CD8-positive, alpha-beta memory T cell (primary cell): ENCODE measurements at places on chromosomes 3 and 15. TPM values are rescaled to one million over a fixed set of nuclear protein-coding genes. Genes with fewer than 3 reads are reported as not detected.

CHRD gene
- 0.04 TPM for total RNA-seq

DNA sequence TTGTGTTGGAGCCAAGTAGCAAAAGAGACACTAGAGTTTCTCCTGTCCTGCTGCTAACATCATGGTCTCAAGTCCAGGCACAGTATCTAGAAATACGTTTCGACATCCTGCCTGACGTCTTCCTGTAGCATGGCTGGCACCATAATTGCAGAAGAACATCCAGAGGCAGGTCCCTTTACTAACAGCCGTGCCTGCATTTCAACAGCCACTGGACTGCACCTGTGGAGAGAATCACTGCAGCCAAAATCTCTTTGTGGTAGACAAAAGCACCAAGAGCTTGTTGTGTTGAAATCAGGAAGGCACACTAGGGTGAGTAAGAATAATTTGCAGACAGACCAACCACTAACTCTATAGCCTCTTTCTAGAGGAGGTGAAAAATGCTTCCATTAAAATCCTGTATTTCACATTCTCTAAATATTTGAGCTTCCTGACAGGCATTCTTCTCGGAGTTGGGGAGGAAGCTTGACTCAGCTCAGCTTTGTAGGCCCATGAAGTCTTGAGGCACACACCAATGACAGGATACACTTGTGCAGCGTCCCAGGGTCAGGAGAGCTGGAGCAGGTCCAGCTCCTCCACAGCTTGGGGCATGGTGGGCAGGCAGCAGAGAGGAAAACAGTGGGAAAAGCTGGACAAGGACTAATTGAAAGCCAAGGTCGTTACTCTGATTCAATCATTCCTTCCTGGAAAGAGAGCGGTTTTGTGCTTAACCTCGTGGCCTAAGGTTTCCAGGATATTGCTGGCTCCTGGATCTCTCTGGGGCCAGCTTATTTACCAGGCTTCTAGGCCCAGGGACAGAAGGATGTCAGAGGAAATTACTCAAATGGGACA is 244.9 kb downstream of the FAM43A start:
- DNase-seq: no peak

DNA sequence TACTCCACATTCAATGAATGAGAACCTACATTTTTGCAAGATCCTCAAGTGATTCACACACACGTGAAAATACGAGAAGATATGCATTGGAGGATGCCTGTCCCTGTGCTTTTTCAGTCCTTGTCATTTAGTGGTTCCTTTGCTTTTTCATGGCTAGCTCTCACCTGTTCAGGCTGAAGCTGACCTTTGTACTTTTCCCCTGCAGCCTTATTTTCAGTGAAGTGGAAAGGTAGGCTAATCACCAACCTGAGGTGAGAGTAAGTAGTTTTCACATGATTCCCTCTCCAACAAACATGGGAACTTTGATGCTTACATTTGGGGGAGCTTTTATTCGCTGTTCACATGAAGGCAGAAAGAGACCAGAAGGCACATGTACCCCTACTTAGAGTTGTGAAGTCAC is 8.3 kb downstream of the ITPR1 start:
- DNase-seq: no peak

DNA sequence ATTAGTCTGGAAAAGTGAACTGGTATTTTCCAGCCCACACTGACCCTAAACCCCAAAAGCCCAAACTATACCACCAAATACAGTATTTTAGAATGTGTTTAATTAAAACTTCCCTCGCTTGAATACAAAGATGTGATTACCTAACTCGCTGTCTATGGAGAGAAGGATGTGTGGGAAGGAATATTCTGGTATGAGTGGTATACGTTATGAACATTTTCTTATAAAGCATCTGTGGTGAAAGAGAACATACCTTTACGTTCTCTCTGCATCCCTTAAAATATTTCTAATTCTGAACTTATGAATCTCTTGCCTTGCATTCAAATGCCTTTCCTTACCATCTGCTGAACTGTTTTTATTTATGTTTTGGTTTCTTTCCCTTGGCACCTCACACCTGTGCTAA is 201.4 kb downstream of the MBNL1 start:
- DNase-seq: no peak

CA12 gene
- total RNA-seq: not detected

GRCh38 chr15:40070166-40070557 is 31.2 kb upstream of the SRP14 start:
- DNase-seq: no peak
